RPMI7951 (cell line): ENCODE measurements at places on chromosomes 6 and 20. TPM values are rescaled to one million over a fixed set of nuclear protein-coding genes. Genes with fewer than 3 reads are reported as not detected.

Gene PDRG1
- 11.2 and 12.7 TPM in 2 replicates for total RNA-seq

Gene POLR1H
- total RNA-seq = 47.0 and 50.3 TPM in 2 replicates

Gene ADTRP
- 0.48 and 0.98 TPM in 2 replicates for total RNA-seq

Gene CSTF1
- total RNA-seq = 92.9 and 123 TPM in 2 replicates

Gene APOM
- 2.5 and 3.4 TPM in 2 replicates for total RNA-seq

Gene THBD
- 18.0 and 19.6 TPM in 2 replicates for total RNA-seq

Gene PSMG4
- total RNA-seq = 26.8 and 35.2 TPM in 2 replicates

Gene BEND3
- 0.98 and 1.1 TPM in 2 replicates for total RNA-seq

Gene GCM1
- not detected in 2 replicates for total RNA-seq

Gene TBCC
- total RNA-seq = 47.8 and 63.7 TPM in 2 replicates
